Activated T-helper 1 cell treated with anti-CD3 and anti-CD28 coated beads, Interleukin-12 subunit alpha, Interleukin-12 subunit beta, Interleukin-2, Interleukin-4 antibody, amounts not matched to agents 30 ng/mL and 10 ng/mL and 1 ng/mL, durations not matched to agents 14 hours and 24 hours and 36 hours (primary cell): ENCODE measurements at places on chromosomes 3 and 15.
A peak's percentile ranks its signal among the peaks of the same experiment; 100 is the strongest.

GRCh38 chr3:131036200-131036816, 9.6 kb downstream of the NEK11 start:
- DNase-seq = no peak

GRCh38 chr3:71725271-71725991, at the start of gene EIF4E3:
TSS of gene EIF4E3 (minus strand) at chr3:71725402. CDS start at chr3:71725367, 35 bp downstream.
- DNase-seq = peak; percentile 43

GRCh38 chr3:153320585-153321128, 158.6 kb downstream of the RAP2B start:
- DNase-seq = no peak

DNA sequence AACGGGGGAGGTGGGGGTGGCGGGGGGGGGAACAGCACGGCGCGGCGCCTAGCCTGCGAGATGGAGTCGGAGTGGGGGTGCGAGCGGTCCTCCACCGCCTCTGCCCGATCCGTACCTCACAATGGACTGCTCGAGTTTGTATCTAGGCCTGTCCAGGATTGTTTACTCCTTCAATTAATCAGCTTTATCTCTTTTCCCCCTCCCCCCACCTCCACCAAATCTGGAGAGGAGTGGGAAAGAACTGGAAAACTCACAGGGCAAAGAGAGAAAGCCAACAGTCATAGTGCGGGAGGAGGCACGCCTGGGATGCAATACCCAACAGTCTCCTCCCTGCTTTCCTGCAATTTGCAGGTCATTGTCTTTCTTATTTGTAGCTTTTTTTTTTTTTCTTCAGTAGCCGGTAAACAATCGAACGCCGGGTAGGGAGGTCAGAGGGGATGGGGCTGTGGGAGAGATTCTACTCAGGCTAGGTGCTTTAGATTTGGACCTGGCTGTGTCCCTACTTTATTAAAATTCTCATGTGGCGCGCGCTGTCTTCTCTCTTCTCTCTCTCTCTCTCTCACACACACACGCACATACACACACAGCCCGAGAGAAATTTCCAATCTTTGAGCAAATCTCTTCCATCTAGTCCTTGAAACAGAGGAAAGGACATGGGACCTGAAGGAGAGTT, 6.9 kb upstream of the MEIS2 start:
- DNase-seq = no peak

DNA sequence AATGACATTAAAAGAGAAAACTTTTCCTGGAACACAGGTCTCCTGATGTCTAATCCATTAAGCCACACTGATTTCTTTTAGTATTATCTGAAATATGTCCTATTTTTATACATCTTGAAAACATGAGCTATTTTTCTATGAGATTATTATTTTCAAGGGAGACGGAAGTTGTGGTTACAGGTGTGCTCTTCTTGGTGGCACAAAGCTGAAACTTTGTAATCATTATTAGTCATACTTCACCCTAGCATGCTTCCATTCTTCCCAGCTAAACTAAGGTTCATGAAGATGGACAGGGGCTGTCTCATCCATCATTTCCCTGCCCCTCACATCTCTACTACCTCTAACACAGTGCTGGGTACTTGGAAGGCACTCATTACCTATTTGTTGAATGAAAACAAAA, 85.6 kb upstream of the POU1F1 start:
- no peak for DNase-seq
